ENCODE measurements at places on chromosomes 16 and 17. TPM values are rescaled to one million over a fixed set of nuclear protein-coding genes. Genes with fewer than 3 reads are reported as not detected.

C17orf50 gene
- not detected for total RNA-seq

EVI2A gene
- total RNA-seq: 52.5 TPM

GRCh38 chr17:49511810-49512209, 16.7 kb downstream of the NGFR start:
- no peak for DNase-seq

GRCh38 chr16:87765776-87766484, at the start of gene KLHDC4:
KLHDC4 (minus strand) TSS chr16:87765986; CDS start chr16:87765890, 96 bp downstream.
- DNase-seq: peak; percentile 87
